Endodermal cell (in vitro differentiated cells): ENCODE measurements at places on chromosomes 2 and 18.
A peak's percentile ranks its signal among the peaks of the same experiment; 100 is the strongest.

- DNase-seq = no peak
Measured at GRCh38 chr2:174815526-174815925, 51.3 kb upstream of the CHRNA1 start.

DNA sequence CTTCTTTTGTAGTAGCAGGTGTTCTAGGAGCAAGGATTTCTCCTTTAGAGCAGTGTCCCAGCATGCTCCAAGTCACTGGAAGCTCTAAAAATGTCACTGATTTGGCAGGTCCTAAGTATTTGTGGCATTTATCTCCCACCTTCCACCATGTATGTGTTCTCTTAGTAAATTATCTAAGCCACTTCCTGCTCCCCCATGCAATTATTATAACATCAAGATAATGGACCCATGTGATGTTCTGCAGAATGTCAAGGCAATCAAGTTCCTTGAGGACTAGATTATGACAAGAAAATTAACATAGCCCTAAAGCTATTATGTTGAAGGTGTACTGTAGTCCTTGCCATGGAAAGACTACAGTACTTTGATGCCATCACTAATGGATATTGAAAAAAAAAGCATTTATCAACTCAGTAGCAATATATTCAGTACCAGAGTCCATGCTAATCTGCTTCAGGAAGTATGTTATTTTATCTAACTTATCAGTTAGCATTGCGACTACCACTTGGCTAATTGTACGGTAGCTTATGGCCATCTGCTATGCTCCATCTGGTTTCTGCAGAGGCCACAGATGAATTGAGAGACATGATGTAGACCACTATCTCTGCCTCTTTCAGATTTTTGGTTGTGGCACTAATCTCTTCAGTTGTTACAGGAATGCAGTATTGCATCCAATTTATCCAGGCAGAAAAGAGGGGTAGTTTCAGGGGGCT, 56.7 kb downstream of the GPR39 start:
- no peak for DNase-seq

DNA sequence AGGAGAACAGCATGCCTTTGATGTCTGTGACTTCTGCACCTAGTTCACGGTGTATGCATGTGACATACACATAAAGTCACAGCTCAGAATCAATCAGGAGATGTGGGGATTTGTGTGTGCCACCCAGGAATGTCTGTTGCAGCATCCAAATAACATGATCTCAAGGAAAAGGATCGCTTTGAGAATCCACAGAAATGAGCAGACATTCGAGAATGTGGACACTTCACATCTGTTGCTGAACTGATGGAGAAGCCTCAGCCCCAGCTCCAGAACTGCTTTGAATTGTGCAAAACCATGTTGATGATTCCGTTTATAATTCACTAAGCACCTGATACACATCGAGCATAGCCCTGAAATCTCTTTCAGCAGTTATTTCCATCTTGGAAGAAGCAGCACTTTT, 208.6 kb downstream of the CMPK2 start:
- no peak for DNase-seq

- no peak for DNase-seq
Measured at GRCh38 chr2:42192652-42193566, 23.8 kb downstream of the EML4 start.

DNA sequence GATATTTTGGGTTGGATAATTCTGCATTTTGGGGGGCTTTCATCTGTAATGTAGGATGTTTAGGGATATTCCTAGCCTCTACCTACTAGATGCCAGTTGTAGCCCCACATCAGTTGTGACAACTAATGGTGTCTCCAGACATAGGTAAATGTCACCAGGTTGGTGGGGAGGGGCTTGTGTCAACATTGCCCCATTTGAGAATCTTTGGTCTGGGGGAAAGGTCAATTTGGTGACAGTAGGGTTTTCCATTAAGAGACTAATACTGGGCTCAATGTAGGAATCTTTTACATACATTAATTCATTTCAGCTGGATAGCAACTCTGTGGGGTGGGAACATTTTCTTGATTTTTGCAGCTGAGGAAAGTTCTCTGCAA, 6.6 kb upstream of the AFTPH start:
- DNase-seq = no peak

DNA sequence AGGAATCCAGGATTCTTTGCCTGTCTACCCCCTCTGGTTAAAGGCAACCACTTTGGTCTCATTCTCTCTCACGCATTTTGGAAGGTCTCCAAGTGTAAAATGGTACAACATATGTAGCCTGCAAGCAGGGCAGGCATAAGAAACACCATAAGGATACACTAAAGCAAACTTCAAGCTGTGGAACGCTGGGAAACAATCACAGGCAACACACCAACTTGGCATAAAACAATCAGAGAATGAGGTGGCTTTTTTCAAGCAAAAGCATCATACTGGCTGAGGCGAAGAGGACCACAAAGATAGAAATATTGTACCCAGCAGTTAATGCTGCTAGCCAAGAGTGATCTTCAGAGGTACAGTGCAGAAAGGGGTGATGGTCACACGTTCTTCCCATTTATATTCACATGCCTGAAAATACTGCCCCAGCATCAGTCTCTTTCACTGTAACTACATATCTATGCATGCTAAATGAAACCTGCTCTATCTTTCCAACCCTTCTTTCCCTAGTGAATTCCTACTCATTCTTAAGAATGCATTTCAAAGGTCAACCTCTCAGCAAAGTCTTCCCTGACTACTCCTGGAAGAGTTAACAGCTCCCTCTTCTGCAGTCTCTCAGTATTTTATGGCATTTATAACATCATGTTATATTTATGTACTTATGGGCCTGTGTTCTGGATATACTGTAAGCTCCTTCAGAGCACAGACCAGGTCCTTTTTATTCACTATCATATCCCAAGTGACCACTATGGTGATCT, 71.9 kb upstream of the GALNT5 start:
- DNase-seq = no peak

GRCh38 chr2:28439763-28440162, 47.1 kb downstream of the FOSL2 start:
- no peak for DNase-seq

DNA sequence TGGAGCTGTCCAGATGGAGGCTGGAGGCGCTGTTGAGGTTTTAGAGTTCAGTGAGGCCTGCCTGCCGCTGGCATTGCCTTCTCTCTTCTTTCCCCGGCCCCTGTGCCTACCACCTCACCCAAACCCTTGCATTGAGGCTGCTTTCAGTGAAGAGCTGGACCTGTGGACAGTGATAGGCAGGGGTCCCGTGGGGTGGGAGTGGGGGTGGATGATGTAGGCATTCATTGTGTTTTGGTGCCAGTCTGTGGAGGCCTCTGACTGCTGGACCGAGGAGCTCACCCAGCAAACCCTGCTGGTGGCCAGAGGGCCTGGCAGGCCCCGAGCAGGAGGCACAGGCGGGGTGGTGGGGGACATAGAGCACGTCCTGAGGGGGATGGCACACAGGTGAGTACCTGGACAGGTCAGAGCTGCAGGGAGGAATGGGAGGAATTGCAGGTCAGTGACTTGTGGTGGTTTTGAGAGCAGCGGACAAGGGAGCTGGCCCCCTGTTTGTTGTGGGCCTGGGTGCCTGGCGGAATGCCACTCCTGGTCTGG, 35.6 kb downstream of the NGEF start:
- peak; percentile 39 for DNase-seq

DNA sequence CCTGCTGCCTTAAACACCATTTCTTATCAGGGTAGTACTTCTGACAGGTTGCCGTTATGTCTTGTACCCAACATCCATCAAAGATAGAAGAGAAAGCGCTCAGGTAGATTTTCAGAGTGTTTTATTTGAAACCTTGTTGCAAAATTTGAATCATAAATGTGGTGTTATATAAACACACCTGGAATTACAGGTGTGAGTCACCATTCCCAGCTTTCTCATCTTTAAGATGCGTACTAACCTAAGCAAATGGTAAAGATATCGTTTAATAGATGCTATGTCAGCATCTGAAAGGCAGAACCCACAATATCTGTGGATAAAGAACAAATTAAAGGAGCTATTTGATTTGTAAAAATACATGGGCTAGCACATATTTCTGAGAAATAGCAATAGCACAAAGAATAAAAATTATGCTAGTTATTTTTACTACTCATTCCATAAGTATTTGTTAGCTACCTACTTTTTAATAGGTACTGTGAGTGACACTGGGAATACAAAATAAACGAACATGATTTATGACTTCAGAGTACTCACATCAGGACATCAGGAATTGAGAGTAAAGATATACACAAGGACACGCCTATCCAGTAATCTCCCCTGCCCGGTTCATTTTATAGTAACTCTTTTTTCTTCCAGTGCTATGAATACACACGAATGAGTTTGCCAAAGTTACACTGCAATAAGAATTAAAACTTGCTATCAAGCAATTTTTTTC, 193.8 kb downstream of the RBM43 start:
- DNase-seq = no peak

GRCh38 chr2:129768036-129768386, 211.5 kb upstream of the RAB6C start:
- DNase-seq = peak; percentile 42

GRCh38 chr2:204023088-204023487, 86.5 kb downstream of the ICOS start:
- no peak for DNase-seq

- DNase-seq = no peak
Measured at GRCh38 chr2:178874529-178875240, 67.5 kb upstream of the TTN start.

- DNase-seq = no peak
Measured at GRCh38 chr2:71547616-71548285, 94.4 kb downstream of the DYSF start.

DNA sequence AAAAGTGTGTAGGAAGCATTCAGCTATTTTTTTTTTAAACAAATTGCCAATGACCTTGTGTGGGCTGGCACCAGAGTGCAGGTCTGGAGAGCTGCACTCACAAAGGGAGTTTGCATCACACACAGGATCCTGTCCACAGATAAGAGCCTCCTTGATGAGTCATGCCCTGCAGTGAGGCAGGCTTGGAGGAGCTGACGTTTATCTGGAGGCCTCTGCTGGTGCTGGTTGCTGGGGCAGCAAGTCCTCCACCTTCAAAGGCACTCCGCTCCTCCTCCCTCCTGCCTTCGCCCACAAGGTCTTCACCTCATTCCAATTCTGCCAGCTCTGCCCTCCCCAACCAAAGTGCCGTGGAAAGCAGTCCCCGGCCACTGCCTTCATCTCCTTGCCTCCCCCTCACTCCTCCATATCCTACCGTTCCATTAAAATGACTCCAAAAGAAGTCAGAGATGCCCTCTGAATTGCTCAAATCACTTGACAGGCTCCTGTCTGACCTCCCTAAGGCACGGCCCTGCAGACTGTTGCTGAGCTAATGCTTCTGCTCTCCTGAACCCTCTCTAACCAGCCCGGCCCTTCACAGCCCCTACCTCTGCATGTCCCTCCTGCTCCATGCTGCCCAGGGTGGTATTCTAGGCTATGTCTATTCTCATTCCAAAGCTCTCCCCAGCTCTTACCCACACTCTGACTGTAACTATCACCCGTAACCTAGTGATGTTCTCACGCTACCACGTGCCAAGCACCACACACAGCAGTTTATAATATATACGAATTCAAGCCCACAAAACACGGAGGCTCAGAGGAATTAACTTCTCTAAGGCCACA, 30.9 kb downstream of the LONRF2 start:
- peak; percentile 76 for DNase-seq

DNA sequence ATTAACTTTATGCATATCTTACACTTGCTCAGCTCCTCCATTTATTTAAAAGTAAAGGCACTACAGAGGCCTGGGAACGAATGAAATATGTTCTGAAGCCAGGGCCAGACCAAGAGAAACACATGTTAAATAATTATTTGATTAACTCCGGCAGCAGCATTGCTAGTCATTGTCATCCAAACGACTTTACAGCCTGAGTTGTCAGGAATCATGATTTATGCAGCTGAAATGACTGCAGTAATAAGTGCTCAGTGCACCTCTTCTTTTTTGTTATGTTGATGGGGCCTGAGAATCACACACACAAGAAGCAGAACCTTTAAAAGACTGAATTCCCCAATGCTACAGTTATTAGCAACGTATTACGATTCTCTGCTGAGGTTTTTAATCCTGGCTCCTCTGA, 58.9 kb downstream of the EPHA4 start:
- DNase-seq = no peak
